ENCODE measurements at places on chromosomes 5 and 9.

- DNase-seq, result peak; percentile 76
Measured at GRCh38 chr5:95959888-95960666, 1.6 kb downstream of the ELL2 start.

GRCh38 chr9:136043441-136043991, 51.6 kb downstream of the NACC2 start:
- DNase-seq, result no peak

DNA sequence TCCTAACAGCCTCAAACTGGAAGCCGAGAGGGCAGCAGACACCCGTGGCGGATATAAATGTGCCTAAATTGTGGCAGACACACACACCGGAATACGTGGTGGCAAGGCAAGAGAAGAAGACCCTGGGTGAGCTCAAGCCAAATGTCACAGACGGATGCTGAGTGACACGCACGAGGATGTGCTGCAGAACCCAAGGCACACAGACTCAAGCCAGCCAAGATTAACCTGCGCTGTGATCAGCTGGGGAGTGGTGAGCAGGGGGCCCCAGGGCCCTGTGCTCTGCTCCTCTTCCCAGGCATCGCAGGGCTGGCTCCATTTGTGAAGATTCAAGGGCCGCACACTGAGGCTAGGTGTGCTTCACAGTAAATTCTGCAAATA, 16.4 kb downstream of the SEMA4D start:
- DNase-seq, result no peak

DNA sequence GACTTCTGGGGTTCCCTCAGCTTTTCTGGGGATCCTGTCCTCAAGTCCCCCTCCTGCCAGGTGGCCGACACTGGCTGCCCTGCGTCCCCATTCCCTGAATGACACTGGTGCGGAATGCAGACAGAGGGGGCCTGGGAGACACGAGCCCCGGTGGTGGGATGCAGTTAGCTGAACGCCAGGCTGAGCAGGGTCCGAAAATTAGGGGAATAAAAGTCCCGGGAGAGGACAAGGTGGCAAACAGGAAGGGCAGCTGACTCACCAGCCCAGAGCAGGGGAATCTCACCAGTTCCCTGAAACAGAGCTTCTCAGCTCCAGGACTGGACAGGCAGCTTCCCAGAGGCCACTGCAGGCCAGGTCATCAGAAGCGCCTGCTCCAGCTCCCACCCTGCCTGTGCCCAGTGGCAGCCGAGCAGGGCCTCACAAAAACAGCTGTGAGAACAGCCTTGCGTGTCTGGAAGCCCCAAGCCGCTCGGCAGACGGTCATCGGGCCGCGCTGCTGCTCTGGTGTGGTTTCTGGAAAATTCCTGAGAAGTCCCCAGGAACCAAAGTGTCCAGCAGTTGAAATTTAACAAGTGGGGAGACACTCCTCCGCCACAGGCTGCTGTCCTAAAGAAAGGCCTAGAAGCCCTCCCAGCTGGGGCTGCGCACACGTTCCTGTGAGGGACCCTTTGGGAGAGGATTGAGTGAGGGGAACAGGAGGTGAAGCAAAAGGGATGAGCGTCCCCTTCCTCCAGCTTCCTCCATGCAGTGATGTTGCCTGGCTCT, 47.6 kb upstream of the EXOC3 start:
- DNase-seq, result peak; percentile 99

- DNase-seq, result no peak
Measured at GRCh38 chr5:169746147-169746694, 109.1 kb downstream of the DOCK2 start.

GRCh38 chr9:70442328-70442848, 27.9 kb upstream of the KLF9 start:
- DNase-seq, result no peak
